T-helper 22 cell (primary cell): ENCODE measurements at places on chromosomes 4 and X.

DNA sequence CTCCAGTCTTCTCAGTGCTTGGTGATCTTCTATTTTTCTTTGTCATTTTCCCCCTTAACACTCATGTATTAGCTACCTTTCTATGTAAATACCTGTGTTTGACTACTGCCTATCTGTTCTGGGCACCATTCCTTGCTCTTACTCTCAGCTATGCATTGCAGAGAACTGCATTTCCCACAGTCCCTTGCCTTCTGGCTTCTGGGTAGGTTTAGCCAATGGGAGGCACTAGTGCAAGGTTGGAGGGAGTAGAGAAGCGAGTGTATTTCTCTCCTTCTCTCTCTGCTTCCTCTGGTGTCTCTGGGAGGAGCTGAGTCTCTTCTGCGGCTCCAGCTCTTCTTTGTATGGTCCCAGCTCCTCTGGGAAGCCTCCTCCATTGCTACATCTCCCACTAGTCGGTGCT lies 50.5 kb downstream of the CWH43 start:
- no peak for DNase-seq

- no peak for DNase-seq
Measured at GRCh38 chrX:153500676-153501280, 6.0 kb downstream of the BGN start.

- no peak for DNase-seq
Measured at GRCh38 chrX:109537324-109537665, 651 bp downstream of the NXT2 start.

DNA sequence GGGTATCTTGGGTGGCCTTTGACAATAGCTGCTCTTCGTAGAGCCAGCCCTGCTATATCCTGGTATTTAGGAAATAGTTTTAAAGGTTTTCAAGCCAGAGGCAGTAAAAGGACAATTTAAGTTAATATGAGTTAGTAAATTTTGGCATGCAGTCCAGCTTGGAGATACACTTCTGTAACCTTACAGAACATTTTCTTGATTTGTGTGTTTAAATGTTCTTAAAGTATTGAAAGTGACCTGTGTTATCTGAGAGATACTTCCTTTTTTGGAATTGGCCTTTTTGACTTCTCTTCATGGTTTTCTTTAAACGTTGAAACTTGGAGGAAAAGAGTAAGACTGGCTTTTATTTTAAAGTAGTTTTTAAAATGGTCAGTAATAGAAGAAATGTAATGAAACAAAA lies 25.5 kb downstream of the PDLIM5 start:
- no peak for DNase-seq

DNA sequence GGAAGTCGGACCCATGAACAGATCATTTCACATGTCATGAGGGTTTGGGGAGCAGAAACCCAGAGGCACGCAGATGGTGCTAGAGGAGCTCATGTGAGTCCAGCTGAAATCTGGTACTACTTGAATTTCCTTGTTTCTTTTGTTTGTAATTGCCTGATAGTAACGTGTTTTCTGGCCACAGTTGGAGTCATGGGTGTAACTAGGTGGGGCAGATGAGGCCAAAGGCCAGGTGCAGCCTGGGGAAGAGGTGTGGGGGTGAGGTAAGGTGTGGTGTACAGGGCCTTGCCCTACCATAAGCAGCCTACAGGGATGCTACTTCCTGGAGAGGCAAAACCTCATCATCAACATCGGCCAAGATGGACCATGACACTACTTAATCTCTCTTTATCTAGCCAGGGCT lies 271.4 kb downstream of the PTTG2 start:
- DNase-seq, result no peak

DNA sequence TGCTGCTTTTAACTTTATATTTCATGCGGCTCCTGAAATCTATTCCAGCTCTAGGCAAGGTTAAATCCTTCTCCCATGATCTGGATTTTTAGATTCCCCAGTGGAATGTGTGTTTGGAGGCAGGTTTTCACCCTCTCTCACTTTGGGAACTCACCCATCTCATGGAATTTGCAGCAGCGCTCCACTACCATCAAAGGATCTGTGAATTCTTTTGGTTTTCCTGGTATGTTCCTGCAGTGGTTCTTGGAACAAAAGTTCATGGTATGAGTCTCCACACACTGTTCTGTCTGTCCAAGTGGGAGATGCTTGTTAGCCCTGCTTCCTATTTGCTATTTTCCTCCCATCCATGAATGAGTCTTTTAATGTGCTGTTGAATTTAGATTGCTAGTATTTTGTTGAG lies 14.0 kb downstream of the APOOL start:
- DNase-seq, result no peak
